Urinary bladder (tissue), 4 donors: ENCODE measurements at places on chromosomes 5 and 9. TPM values are rescaled to one million over a fixed set of nuclear protein-coding genes. Genes with fewer than 3 reads are reported as not detected.

GRCh38 chr9:35557320-35557719 lies 47.7 kb upstream of the TESK1 start:
- DNase-seq = no peak

Gene SPAAR
- total RNA-seq = not detected

Gene FOXD4L5
- 0.05 TPM for total RNA-seq

- no peak for DNase-seq
These were observed 649.6 kb upstream of the RORB start for GRCh38 chr9:73847536-73847935.

Gene S100Z
- 0.32 TPM for total RNA-seq

Gene FBXL7
- total RNA-seq = 15.3 TPM

DNA sequence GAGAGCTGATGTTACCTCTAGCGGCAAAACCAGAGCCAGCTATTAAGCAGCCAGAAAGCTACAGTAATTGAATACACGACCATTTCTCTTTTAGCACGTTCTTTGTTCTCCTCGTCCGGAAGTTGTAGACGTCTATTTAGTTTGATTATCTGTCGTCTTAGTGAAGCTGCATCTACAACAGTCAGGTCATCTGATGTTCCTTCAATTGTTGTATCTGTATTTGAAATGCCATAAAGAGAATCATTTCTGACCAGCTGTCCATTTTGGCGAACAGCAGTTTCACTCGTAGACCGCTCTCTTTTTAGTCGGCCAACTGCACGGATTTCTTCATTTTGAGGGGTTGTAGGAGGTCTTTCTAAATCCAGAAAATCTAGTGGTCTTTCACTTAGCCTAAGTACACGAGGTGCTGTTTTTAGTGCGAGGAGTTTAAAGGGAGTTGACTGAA lies 12.6 kb downstream of the PDE6A start:
- DNase-seq = no peak

GRCh38 chr5:140166911-140167310 lies 8.1 kb upstream of the CYSTM1 start:
- DNase-seq = no peak

Gene BTNL3
- not detected for total RNA-seq

GRCh38 chr5:66039296-66039695 lies 104.8 kb upstream of the SREK1 start:
- DNase-seq = no peak

Gene PRSS3
- not detected for total RNA-seq

GRCh38 chr9:70588381-70588780 lies 173.9 kb upstream of the KLF9 start:
- DNase-seq = no peak

GRCh38 chr5:174383210-174384167 lies 338.0 kb downstream of the NSG2 start:
- no peak for DNase-seq

DNA sequence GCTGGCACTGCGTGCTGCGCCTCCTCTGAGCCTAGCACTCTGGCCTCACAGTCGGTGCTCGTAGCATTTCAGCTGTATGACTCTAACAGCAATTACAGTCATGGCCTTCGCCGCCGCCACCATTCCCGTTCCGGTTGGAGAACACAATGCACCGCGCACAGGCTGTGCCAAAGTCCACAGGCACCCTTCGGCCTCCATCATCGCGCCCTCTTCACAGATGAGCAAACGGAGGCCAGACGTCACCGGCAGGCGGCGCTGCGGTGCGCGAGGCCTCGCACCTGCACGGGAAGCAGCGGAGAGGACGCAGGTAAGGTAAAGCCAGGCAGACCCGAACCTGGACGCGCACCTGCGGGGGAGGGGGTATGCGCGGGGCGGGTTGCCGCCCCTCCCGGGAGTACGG lies 128.9 kb downstream of the BARX1 start:
- DNase-seq = no peak

DNA sequence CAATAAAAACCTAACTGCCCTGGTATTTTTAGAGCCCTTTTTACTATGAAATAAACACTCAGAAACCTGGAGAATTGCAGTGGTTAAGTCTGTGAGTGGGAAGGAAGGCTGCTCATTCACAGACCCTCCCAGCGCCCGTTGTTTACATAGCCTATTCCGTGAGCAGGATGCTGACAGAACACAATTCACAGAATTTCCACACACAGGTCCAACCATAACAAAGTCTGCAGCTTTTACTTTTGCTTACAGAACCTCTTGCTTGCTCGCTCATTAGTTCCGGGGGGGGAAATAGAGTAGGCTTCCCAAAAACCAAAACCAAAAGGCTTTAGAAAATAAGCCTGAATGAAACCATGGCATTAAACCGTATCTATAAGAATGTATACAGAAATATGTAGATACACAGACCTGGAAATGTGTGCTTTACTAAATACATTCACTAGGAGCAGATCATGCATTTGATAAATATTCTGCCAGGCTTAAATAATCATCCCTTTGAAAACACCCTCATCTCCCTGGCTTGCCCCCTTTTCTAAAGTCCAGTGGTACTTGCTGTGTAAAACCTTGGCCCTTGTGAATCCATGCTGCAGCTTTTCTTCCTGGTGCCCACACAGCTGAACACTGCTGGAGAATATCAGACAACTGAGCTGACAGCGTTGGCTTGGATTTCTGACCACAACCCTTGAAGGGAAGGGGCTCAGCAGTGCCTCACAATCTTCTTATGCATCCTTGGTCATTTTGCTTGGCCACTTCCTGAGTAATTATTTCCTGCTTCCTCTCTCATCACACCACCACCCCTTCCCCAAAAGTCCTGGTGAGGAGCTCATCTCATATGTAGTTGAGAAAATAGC lies 128.0 kb downstream of the FANCC start:
- peak; percentile 74 for DNase-seq

- DNase-seq = peak; percentile 29
These were observed 184.0 kb upstream of the IL12B start for GRCh38 chr5:159514229-159514810.

Gene GPR150
- total RNA-seq = not detected

GRCh38 chr5:54669285-54669684 lies 151.7 kb downstream of the SNX18 start:
- DNase-seq = no peak

Gene ZNG1E
- total RNA-seq = 79.6 TPM

DNA sequence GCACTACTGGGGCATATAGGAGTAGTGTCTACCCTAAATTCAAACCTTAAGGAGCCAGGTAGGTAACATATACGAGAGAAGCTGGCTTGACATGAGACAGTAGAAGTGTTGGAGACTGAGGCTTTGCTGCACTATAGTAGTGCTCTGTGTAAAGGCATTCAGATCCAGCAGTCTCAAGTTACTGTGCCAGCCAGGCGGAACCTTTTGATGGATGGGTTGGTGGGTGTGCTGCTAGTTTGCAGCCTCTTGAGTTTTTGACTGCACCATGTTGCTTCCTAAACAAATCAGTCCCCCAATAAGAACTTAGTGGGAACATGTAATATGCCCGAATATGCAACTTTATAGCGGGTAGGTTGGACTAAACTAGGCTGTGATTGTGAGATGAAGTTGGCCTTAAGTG lies 1.5 kb downstream of the CLTA start:
- no peak for DNase-seq

GRCh38 chr9:97316904-97317303 lies 9.4 kb downstream of the CCDC180 start:
- no peak for DNase-seq

DNA sequence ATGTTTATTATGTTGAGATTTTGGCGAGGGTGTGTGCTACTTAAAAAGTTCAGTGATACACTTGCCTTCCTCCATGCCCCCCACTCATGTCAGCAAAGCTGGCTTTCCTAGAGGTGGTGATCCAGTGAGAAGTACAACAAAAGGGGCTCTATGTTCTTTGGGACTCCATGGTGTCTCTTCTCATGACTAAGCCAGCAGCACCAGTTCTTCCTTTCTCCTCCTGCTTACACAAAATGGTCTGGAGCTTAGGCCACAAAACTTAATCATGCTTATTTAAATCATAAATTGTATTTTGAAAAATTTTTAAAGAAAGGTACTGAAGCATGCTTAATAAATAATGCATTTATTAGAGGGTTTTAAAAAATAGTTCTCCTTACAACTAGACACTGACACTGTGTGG lies 22.4 kb downstream of the MOCS2 start:
- no peak for DNase-seq

GRCh38 chr5:77852514-77853352 lies 76.6 kb upstream of the TBCA start:
- DNase-seq = no peak

- DNase-seq = no peak
These were observed 347.0 kb downstream of the CSNK1G3 start for GRCh38 chr5:123858938-123859337.

DNA sequence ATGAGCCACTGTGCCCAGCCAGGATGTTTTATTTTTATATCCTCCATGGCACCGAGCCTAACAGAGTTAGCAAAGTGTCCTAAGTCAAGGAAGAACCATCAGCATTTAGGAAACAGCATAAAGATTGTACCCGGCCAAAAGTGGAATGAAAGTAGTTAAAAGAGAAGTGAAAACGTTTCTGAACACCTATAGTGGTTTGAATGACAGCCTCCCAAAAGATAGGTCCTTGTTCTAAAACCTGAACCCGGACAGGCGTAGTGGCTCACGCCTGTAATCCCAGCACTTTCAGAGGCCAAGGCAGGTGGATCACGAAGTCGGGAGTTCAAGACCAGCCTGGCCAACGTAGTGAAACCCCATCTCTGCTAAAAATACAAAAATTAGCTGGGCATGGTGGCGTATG lies 37.4 kb downstream of the ZFAND5 start:
- DNase-seq = no peak

DNA sequence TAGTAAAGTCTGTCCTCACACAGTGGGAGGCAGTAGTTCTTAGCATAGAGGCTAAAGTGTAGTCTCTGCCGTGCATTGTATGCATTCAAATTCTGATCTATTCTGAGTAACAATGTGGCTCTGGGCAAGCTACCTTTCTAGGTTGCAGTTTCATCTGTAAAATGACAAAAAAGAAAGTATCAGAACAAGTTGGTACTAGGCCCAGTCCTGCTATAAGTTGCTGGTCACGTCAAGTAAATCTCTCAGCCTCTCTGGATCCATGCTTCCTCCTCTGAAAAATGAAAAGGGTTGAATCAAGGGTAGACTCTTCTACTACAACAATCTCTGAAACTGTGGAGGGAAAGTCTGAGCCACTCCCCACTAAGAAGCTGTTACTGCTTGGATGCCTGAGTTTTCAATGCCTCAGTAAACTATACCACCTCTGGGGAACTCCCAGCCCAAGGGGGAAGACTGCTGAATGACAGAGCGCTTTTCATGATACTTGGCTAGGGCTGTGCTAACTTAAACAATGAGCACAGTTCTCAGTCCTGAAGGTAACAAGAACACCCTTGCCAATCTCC lies 34.5 kb upstream of the SPARC start:
- no peak for DNase-seq

DNA sequence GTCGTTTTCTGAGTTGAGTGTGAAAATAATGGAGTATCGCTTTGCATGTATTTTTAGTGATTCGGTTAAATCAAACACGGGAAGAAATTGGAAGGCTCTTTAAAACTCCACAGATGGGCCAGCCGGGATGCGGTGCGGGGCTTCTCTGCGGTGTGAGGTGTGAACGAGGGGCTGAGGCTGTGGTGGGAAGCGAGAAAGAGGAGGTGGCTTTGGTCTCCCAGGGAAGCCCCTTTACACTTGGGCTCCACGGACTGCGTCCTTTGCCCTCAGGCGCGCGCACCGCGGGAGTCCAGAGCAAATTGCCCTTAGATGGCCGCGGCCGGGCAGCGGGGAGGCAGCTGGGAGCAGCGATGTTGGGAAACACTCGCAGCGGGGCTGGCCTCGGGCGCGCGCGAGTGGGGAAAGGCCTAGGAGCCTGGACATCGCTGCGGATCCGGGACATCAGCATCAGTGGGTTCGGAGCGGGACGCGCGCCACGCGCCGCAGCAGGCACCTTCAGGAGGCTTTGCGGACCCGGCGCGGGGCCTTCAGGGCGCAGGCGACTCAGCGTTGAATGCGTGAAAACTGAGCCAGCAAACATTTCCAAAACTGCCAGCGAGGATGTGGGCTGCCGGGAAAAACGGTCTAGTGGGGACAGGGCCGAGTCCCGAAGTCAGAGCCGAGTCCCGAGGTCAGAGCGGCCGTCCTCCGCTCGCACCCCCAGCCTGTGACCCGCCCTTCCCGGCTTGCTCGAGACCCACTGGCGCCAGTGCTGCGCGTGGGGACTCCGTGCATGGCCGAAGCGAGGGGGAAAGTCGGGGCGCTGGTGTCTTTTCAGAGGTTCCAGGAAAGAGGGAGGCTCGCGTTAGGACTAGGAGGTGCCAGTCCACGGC lies 6.5 kb downstream of the IRX1 start:
- DNase-seq = no peak

DNA sequence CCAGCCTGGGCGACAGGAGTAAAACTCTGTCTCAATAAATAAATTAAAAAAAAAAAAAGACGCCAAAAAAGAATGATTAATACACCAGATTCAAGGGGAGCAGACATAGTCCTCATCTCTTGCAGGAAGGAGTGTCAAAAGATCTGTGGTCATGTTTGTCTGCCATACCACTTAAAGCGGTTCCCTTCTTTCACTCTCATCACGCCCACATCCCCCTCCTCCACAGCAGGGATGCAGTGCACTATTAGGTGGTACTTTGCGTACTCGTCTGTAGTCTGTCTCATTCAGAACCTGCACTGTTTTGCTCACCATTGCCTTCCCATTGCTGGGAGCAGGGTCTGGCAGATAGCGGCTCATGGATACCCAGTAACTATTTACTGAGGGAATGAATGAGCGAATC lies 11.2 kb downstream of the CDHR2 start:
- no peak for DNase-seq

Gene HDAC3
- total RNA-seq = 36.3 TPM

GRCh38 chr5:89930591-89931392 lies 478.8 kb downstream of the CETN3 start:
- DNase-seq = peak; percentile 14

DNA sequence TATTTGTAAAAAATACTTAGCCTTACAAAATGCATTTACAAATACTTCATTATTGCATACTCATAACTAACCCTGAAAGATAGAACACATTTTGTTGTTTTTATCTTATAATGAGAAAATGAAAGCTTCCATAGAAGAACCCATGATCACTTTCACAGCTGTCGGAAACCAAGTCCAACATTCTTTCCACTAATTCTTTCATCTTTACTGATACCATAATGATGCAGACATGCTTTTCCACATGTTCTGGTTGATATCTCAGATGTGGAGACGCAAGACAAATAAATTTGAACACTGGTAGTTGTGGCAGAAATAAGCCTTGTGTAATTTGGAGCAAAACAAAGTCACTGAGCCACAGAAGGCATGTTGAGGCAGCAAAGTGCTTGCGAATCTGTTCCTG lies 136.0 kb downstream of the FBXO4 start:
- DNase-seq = no peak

GRCh38 chr5:132050136-132050535 lies 10.3 kb upstream of the IL3 start:
- DNase-seq = no peak

Gene CYLC2
- not detected for total RNA-seq

- no peak for DNase-seq
These were observed 19.9 kb upstream of the FAM120A start for GRCh38 chr9:93431539-93432105.

- no peak for DNase-seq
These were observed 3.5 kb downstream of the BARX1 start for GRCh38 chr9:93951655-93952118.
